ENCODE measurements at places on chromosomes 6 and 20.

DNA sequence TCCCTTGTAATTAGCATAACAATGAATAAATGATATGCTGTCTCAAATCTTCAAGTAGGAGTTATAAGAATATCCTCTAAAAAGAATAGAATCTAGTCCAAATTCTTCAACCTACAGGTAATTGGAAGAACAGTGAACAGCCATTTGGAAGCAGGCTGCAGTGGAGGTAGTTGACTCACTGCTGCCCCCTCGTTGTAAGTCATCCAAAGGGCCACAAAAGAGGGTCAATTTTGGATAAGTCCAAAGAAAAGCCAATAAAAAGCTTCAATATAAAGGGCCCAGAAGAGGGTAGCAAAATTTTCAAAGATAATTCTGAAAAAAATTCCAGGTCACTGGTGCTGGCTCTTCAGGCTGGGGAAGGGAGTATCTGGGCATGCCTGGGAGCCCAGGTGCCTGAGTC is 60.8 kb upstream of the SSTR4 start:
- no peak for DNase-seq

- no peak for DNase-seq
Observed at GRCh38 chr6:145749632-145750031, 14.3 kb upstream of the EPM2A start.

DNA sequence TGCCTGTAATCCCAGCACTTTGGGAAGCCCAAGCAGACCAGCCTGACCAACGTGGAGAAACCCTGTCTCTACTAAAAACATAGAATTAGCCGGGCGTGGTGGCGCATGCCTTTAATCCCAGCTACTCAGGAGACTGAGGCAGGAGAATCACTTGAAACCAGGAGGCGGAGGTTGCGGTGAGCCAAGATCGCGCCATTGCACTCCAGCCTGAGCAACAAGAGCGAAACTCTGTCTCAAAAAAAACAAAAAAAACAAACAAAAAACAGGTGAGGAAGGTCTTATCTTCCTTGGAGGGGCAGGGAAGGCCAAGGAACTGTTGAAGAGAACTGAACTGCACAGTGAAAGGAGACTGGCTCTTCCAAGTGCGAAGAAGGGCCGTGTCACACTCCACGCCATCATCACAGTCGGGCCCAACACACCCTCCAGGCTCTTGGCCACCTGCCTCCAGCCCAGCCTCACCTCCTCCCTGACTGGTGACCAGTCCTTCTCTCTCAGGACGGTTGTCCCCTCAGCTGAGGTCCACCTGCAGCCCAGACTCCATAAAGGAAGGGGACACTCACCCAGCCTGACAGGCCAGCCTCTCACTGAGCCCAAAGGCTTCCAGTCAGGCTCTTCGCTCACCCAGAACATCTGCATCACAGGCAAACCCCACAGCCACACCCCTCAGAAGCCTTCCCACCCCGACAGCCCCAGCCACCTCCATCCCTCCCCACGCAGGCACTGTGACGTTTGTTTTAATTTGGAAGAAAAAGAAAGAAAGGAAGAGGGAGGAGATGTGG is 4.1 kb downstream of the ZC3H12D start:
- DNase-seq = no peak

- DNase-seq = no peak
Observed at GRCh38 chr20:58626051-58626450, 25.0 kb upstream of the STX16 start.

DNA sequence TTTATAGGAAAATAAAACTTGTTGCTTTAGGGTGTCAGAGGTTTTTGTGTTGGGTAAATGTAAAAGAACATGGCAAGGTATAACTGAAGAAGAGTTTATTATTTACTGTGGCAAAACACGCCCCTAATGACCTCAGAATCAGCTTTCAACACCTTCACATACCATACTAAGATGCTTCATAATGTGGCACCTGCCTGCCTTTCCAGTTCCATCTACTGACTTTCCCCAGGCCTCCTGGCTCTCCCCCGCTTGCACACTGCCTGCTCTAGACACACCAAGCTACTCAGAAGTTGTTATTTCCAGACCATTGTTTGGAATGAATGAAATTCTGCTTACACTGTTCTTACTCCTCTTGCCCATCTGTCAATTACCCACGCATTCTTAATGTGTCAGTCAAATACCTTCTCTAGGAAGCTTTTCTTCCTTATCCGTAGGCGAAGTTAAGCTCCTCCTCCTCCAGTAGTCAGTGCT is 1.8 kb downstream of the TIAM2 start:
- no peak for DNase-seq

GRCh38 chr20:23923891-23924435 is 44.4 kb upstream of the CST5 start:
- DNase-seq = no peak

GRCh38 chr20:59827138-59828056 is 106.0 kb downstream of the SYCP2 start:
- DNase-seq = no peak

DNA sequence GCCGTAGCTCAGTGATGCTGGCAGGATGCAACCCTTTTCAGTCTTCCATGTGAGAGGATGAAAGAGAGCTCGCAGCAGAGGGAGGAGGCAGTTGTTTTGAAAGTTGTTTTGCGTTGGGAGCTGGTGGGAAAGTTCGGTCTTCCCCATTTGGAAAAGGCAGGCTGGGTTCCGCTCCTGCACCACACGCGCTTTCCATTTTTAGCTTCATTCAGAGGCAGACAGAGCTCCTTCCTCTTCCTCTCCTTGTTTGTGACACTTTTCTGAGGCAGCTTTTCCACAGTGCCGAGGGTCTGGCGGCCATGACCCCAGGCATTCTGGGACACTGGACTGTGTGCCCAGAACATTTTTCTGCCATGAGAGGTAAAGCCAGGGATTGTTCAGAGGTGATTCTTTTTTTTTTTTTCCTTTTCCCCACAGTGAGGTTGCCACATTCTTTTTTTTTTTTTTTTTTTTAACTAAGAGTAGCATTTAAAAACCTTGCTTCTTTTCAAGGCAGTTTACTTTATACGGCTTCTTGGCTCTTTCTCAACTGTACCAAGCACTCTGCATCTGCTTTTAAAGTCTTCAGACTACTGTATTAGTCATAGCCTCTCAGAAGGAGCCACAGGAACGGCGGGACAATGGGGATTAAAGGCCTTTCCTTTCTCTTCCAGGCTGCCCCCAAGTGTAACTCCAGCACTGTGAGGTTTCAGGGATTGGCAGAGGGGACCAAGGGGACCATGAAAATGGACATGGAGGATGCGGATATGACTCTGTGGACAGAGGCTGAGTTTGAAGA is 1.6 kb downstream of the PRDM1 start:
- no peak for DNase-seq

DNA sequence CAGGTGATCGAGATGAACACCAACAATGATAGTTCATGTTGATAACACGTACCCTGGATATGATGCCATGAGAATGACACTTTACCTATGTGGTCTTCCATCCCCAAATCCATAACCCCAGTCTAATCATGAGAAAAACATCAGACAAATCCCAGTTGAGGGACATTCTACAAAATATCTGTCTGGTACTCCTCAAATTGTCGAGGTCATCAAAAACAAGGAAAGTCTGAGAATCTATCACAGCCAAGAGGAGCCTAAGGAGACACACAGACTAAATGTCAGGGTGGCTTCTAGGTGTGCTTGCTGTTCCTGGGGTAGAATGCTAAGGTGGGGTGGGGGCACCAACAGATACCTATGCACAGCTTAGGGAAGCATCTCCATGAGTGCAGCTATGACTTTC is 2.8 kb upstream of the RNF8 start:
- no peak for DNase-seq

DNA sequence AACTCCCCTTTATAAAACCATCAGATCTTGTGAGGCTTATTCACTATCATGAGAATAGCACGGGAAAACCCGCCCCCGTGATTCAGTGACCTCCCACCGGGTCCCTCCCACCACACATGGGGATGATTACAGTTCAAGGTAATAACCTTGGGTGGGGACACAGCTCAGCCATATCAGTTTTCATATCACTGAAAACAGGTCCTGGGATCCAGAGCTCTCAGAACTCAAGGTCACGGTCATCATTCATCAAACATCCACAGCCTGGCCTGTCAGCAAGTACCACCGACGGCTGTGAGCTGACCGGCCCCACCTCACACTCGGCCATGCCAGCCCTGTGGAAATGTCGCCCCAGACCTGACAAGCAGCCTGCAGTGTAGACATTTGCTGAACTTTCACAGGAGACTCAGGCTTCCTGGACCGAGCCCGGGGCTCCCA is 14.1 kb upstream of the FRMD1 start:
- no peak for DNase-seq

- DNase-seq = no peak
Observed at GRCh38 chr6:72922401-72922800, 300.5 kb downstream of the KCNQ5 start.

DNA sequence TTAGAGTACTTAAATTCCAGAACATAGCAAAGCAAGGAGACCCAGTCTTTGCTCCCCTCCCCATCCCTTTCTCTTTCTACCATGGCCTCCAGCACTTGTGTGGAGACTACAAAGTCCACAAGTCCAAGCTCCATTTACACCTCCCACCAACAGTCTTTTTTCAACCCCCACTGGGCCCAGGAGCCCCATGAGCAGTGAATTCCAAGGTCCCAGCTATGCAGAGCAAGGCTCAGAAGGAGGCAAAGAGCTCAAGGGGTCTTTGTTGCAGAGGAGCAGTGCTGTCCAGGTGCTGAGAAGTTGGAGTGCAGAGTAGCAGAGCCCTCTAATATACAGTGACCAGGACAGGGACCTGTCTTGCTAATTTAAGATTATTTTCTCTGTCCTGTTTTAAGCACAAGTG is 9.0 kb downstream of the PAK5 start:
- DNase-seq = no peak

- DNase-seq = no peak
Observed at GRCh38 chr20:1835186-1836035, 59.8 kb upstream of the SIRPA start.

DNA sequence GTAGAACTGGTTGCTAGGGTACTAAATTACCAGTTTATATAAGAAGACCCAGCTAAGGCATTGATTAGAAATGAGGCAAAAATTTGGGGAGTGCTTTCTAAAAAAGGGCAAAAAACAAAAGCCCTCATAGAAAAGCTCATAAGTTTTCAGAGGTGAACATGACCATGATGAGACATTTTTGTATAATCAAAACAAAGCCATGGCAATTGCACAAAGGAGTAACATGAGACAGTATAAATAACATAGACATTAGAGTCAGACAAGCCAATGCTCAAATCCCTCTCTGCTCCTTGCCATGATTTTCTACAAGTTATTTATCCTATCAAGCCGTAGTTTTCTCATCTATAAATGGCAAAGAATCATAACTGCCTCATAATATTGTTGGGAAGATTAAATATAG is 112.2 kb upstream of the ADTRP start:
- DNase-seq = no peak

DNA sequence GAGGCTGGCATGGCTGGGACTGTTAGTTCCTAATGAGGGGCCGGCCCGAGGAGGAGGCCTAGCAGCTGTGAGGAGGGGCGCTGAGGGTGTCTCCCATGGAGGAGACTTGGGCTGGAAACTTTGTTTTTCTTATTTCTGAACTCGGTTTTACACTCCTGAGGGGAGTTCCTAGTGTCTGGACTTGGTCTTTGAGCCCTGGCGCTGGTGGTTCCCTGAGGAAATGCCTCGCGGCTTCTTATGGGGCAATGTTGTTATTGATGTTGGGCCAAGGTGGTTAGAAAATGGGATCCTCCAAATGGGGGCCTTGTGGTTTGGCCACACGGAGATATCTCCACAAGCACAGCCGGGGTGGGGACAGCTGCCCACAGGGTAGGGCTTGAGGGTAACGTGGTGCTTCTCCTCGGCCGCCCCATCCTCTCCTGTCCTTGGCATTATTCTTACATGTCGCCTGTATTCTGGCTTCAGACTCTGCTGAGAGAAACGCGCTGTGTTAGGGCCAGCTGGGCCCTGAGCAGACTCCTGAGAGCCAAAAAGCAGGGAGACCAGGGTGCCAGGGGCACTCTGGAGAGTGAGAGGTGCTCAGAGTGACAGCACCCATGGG is 136.9 kb downstream of the FOXO3 start:
- no peak for DNase-seq

- DNase-seq = no peak
Observed at GRCh38 chr20:2713285-2713684, 20.7 kb downstream of the EBF4 start.

DNA sequence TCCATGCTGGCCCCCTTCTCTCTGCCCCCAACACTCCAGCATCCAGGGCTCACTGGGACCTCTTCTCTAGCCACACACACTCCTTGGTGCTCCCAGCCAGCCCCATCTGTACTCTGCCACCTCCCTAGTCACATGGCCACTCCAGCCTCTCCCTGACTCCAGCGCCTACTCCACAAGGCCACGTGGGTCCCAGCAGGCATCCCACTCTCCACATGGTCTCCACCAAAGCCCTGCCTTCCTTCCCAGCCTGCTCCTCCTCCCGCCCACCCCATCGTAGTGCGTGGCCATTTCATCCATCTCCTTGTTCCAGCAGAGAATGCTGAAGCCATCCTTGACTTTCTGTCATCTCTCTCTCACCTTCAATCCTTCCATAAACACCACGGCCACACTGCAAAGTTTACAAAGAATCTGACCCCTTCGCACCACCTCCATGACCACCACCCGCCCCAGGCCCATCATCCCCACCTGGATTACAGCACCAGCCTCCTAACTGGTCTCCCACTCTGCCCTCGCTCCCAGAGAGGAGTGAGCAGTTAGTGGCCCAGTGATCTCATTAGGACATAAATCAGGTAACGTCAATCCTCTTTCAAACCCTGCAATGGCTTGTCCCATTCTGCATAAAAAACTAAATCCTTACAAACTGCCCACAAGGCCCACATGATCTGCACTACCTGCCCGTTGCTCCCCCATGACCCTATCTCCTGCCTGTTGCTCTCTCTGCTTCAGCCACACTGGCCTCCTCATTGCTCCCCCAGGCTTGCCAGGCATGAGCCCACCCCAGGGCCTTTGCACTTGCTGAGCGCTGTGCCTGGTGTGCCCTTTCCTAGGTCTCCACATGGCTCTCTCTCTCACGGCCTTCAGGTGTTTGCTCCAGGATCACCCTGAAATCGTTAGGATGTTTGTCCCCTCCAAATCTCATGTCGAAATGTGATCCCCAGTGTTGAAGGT is 96.2 kb downstream of the GRM4 start:
- DNase-seq = no peak

GRCh38 chr6:2030682-2031244 is 214.6 kb downstream of the GMDS start:
- DNase-seq = no peak

GRCh38 chr6:107999341-107999740 is 41.3 kb upstream of the SEC63 start:
- no peak for DNase-seq

GRCh38 chr6:43495409-43495941 is 14.7 kb downstream of the LRRC73 start:
- no peak for DNase-seq

DNA sequence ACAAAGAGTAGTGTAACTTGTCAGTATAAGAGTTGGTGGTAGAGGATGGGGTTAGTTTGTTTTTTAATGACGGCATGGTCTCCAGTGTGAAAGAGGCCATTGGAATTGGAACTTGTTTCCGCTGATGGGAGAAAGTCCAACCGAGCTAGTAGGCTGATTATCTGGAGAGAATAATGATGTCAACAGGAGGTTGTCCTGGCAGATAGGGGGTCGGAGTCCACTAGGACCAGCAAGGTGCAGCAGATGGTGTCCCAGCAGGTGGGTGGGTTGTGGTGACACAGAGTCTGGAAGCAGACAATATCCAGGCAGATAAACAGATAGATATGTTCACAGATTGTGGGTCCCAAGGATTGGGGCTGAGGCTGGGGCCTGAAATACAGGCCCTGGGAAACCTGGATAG is 35.1 kb downstream of the PKIB start:
- DNase-seq = no peak

Data from HS-27A (cell line).